Stimulated activated CD4-positive, alpha-beta T cell treated with anti-CD3 and anti-CD28 coated beads, Interleukin-2, amount 100 ng/mL, for 4 hours (primary cell): ENCODE measurements at places on chromosomes 4 and X.

- no peak for DNase-seq
Measured at GRCh38 chr4:64614276-64614675, 205.0 kb upstream of the TECRL start.

DNA sequence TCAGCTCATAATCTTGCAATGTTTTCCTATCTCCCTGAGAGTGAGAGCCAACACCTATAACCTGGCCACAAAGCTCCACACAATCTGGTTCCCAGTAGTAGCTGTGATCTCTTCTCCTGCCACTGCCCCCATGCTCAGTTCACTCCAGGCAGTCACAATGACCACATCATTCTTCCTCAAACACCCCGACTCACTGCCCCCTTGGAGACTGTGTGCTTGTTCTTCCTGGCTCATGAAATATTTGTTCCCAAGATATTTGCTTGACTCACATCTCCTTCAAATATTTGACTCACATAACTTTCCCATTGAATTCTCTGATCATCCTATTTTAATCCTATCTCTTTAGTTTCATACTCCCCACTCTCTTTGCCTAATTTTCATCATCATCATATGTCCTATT is 173.7 kb downstream of the AREG start:
- no peak for DNase-seq

GRCh38 chr4:184189966-184190365 is 27.7 kb downstream of the ENPP6 start:
- no peak for DNase-seq

- DNase-seq, result no peak
Measured at GRCh38 chr4:126794363-126794762, 838.4 kb upstream of the INTU start.

- DNase-seq, result no peak
Measured at GRCh38 chr4:31080887-31081286, 360.7 kb downstream of the PCDH7 start.

- no peak for DNase-seq
Measured at GRCh38 chr4:85498068-85498733, 23.3 kb downstream of the ARHGAP24 start.

GRCh38 chr4:101140228-101140627 is 207.1 kb downstream of the PPP3CA start:
- no peak for DNase-seq

DNA sequence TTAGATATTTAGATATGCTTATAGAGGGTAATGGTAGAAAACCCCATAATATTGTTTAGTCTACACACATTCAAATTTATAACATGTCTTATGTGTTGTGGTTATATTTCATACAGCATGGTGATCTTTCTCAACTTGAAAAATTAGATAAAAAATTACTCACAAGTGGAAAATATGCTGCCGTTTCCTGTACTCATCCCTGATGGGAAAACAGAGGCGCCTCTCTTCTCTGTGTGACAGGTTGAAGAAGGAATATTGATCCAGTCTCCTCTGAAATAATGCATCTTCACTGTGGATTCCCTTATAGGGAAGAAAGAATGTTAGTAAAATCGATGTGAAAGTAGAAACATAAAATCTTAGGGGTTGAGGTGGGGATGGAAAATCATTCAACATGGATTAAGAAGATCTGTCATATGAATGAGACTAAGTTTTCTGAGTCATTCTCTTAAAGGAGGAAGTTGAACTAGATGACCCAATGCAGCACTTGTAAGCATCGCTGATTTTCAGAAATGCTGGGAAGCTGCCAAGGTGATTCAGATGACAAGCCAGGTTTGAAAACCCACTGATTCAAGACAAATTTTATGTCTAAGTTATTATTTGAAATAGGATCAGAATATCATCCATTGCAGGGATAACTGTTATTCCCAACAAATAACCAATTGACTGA is 70.7 kb downstream of the ANKRD50 start:
- DNase-seq, result no peak

GRCh38 chrX:139930916-139931645 is 1.8 kb downstream of the ATP11C start:
- no peak for DNase-seq

GRCh38 chrX:68676335-68676734 is 28.9 kb downstream of the STARD8 start:
- no peak for DNase-seq

DNA sequence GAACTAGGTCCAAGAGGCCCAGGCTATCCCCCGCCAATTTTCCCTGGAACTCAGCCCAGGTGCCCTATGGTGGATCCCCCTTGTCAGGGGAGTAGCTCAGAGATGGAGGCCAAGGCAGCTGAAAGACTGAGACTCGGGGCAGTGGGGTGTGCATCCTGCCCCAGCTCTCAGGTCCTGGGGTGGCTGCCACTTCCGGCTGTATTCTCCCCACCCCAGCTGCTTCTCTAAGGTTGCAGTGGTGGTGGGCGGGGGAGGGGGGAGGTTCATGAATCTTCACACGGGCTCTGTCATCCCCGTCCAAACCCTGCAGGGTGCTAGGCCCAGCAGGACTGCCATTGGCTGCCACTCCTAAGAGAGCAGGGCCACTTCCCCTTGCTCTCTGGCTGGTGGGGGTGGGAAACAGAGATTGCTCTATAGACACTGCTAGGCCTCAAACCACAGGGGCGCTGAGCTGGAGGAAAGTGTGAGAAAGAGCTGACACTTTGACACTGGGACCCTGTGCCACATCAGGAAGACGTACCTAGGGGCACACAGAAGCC is 1.5 kb downstream of the SASH3 start:
- DNase-seq, result peak; percentile 62

DNA sequence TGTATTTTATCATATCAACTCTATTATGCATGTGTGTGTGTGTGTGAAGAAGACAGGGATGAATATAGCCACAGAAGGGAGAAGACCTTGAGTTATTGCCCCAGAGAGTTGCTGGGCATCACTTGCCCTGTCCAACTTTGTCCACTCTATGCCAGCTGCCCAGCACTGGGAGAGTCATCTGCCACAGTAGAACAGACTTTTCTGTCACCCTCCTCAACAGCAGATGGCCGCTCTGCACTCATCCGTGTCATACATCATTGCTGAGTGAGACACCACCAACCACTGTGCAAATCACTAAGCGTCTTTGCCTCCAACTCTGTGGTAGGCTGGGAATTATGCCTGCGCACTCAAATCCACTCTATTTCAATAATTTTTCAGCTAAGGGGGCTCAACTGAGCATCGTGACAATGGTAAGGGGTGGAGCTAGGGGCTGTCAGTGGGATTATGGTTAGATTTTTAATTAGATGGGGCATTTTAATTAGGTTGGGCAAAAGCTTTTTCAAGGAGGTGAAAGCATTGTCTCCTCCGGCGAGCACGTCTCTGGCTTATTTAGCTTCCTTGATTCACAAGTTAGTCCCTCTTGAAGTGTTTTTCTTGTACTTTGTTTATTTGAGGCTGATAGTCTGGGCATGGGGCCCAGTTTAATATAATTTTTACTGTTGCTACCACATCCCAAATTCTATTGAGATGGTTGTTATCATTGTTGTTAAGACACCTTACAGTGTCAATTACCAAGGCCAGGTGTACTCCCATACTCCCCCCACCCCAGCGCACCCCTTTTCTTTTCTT is 100.1 kb upstream of the KLF3 start:
- no peak for DNase-seq

- no peak for DNase-seq
Measured at GRCh38 chrX:22171287-22172060, 101.2 kb upstream of the CBLL2 start.

DNA sequence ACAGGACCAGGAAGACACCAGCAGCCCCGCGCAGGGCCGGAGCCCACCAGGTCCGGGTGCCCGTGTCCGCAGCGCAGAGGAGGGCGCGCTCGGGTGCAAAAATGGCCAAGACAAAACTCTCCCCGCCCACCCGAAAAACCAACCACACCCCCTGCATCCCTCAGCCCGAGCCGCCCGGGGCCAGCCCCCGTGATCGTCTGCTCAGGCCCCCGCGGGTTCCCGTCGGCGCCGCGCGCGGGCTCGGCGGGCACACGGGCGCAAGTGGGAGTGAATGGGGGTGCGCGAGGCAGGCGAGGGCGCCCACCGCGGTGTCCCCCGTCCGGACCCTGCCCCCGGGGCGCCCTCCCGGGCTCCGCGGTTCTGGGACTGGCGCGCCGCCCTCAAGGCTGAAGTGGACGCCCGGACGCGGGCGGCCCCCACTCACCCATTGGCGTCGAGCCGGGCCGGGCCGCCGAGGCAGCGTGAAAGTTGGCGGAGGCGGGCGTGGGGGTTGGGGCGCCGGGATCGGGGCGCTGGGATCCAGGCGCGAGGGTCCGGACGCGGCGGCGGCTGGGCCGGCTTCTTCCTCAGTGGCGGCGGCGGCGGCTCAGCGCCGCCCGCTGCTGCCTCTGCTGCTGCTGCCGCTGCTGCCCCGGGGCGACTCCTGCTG is 393 bp downstream of the SH3KBP1 start:
- no peak for DNase-seq

DNA sequence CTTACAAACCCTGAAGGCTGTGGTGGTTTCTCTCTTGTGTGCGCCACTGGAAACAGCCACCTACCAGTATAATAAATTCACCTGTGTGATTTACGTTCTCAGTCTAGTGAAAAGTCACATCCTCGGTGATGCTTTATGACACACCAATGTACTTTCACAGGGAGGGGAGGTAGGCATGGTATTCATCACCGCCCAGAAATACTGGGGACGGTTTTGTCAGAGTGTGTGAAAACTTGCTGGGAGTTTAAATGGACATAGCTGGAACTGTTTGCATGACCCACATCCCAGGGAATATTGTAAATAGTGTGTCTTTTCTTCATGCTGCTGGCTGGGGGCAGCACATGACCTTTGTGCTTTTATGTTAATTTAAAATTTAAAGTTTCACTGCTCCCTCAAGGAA is 421.8 kb downstream of the MAPK10 start:
- DNase-seq, result no peak

GRCh38 chrX:149825424-149825823 is 43.7 kb downstream of the MAGEA9 start:
- DNase-seq, result no peak

DNA sequence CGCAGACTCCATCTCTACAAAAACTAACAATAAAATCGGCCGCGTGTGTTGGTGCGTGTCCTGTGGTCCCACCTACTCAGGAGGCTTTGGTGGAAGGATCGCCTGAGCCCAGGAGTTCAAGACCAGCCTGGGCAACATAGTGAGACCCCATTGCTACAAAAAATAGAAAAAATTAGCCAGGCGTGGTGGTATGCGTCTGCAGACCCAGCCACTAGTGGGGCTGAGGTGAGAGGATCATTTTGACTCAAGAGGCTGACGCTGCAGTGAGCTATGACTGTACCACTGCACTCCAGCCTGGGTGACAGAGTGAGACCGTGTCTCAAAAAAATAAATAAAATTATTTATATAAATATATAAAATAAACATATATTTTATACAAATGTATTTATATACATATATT is 22.3 kb downstream of the ASMTL start:
- no peak for DNase-seq

DNA sequence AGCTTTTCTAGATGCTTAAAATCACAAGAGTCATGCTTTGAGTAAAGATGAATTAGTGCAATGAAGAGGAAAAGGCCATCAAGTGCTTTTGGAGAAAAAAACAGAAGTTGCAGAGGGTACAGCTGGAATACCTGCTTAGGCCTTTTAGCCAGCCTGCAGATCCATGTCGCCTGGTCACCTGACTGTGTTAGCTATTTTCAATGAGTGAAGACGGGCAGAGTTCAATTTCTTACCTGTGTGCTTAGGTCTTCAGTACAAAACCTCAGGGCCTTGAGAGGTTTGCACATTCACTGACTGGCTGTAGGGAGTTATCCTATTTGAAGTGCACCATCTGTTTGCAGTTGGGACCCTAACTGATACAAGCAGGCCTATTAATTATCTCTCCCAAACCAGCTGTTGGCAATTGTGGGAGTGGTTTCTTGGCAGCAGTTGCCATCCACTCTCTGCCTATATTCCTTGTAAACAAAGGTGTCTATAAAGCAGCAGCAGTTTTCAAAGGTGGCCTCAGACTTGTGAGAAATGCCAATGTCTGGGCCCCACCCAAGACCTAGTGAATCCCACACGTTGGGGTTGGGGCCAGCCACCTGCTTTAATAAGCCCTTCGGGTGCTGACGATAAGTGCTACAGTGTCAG is 16.3 kb upstream of the FAT1 start:
- no peak for DNase-seq

DNA sequence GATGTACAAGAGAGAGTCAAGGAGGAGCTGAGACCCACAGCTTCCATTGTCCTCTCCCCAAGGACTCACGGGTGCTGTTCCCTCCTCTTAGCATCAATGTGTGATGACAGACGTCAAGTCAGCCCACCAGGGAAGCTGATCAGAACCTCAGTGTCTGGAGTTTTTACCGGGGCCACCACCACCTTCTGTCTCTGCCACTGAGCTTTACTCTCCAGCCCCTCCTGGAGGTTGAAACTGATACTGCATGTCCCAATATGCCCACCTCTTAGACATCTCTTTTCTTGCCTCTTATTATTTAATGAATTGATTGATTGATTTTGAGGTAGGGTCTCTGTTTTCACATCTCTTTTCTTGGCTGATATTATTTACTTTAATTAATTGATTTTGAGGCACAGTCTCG is 10.3 kb upstream of the AKAP17A start:
- DNase-seq, result peak; percentile 52

GRCh38 chrX:119093991-119094735 is 21.4 kb downstream of the CT47C1 start:
- no peak for DNase-seq

GRCh38 chr4:154308207-154308606 is 183.4 kb downstream of the DCHS2 start:
- DNase-seq, result no peak

DNA sequence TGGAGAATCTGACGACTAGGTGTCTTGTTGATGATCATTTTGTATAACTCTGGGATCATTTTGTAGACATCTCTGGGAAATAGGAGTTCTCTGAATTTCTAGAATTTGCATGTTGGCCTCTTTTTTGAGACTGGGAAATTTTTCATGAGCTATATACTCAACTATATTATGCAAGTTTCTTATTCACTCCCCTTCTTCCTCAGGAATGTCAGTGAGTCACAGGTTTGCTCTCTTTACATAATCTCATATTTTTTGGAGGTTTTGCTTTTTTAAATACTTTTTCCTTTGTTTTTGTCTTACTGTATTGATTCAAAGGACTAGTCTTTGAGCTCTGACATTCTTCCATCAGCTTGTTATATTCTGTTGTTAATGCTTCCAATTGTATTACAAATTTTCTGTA is 1324.2 kb downstream of the TECRL start:
- no peak for DNase-seq

GRCh38 chrX:45718676-45719075 is 518.0 kb upstream of the DIPK2B start:
- DNase-seq, result no peak
